Stimulated activated CD4-positive, alpha-beta T cell treated with anti-CD3 and anti-CD28 coated beads, TNF-alpha, amount 100 ng/mL, for 1 hour (primary cell): ENCODE measurements at places on chromosomes 1 and 21.

DNA sequence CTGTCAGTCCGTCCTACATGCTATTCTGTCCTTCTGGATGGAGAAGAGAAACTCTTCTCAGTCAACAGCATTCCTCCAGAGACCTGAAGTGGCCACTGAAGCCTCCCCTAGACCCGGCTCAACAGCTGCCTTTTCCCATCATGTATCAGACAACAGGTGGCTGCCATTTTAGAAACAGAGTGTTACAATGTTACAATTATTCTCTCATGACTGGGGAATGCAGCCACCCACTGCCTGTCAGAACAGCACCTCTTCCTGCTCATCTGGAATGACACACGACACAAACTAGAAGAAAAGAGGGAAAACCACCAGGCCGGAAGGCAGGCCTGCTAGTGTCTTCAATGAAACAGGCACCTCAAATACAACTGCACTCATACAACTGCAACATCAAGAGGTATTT, 105.3 kb downstream of the PGBD5 start:
- no peak for DNase-seq

- DNase-seq: no peak
Measured at GRCh38 chr1:113185463-113186104, 112.6 kb downstream of the LRIG2 start.

- DNase-seq: no peak
Measured at GRCh38 chr1:86224651-86225310, 68.2 kb upstream of the COL24A1 start.

- DNase-seq: no peak
Measured at GRCh38 chr1:3393024-3393986, 61.2 kb upstream of the ARHGEF16 start.

DNA sequence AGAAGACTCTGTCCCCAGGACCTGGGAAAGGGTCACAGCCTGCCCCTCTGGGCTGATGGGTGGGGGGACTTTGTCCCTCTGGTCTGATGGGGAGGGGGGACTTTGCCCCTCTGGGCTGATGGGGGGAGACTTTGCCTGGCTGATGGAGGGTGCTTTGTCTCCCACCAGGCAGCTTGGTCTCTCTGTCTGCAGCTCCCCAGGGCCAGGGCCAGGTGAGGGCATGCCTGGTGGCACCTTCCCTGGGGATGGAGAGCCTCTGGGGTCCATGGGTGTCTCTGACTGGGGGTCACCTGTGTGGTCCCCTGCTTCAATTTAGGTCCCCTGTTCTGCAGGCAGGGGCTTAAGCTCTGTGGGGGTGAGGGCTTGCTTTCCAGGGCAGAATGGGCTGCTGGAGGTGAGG, 23.5 kb upstream of the TTC34 start:
- DNase-seq: no peak

DNA sequence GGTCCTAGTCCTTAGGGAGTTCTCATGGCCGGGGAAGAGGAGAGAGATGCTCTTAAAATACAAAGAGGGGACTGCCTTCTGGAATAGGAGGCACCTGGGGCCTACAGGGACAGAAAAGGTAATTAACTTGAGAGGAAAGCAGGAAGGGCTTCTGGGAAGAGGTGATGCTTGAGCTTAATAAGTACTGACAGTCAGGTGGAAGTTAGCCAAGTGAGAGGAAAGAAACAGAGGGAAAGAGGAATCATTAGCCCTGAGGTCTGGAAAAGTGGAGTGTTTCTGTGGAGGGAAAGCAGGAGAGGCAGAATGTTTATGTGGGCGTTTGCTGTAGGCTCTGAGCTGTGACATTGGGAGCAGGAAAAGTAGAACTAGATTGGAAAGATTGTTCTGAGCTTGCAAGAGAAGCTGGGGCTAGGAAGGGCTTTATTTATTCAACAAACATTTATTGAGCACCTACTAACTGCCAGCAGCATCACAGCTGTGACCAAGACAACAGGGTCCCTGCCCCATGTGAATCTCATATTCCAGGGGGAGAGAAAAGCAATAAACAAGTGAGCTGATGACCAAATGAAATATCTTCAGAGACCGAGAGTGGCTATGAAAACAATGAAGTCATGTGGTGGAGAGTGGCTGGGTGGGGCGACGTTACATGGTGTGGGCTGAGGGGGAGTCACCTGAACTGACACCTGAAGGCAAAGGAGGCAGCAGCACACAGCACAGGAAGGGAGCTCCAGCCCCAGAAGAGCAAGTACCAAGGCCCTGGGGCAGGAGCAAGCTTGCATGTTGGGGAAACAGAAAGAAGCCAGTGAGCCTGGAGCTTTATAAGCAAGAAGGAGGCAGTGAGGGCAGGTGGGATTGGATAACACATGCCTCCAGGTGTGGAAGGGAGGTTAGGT, 4.4 kb upstream of the FNDC5 start:
- DNase-seq: no peak

DNA sequence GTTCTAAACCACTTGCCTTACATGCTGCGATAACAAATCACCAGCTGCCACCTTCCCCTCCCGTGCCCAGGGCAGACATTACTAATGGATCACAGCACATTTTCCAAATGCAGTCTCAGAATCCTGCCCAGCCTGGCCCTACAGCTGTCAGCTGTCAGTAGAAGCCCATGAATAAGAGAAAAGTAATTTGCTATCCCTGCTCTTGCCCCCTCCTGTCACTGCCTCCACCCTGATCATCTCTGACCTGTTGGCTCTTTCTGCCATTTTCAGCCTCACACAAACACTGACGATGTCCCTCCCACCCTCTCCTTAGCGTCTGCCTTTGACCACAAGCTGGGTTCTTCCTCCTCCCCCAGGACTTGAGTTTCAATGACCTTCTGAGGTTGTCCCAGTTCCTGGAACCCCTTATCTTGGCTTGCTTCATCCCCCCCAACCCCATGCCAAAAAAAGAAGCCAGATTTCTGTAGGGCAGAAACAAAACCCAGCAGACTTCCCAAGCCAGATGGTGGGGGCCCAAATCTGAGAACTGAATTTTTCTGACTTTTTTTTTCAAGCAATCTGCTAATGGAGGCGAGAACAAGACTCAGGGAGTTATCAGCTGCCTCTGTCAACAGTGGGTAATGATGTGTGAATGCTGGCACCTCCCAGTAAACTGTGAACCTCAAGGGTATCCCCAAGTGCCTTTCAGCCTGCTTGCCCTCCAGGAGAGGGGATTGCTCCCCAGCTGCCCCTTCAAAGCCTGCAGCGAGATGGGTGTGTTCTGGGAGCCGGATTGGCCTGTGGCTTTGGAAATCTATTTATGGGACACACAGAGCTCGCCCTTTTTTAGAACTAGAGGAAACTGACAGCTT, 216.5 kb upstream of the VAMP3 start:
- no peak for DNase-seq

GRCh38 chr21:16532840-16533239, 803.1 kb downstream of the USP25 start:
- DNase-seq: no peak

DNA sequence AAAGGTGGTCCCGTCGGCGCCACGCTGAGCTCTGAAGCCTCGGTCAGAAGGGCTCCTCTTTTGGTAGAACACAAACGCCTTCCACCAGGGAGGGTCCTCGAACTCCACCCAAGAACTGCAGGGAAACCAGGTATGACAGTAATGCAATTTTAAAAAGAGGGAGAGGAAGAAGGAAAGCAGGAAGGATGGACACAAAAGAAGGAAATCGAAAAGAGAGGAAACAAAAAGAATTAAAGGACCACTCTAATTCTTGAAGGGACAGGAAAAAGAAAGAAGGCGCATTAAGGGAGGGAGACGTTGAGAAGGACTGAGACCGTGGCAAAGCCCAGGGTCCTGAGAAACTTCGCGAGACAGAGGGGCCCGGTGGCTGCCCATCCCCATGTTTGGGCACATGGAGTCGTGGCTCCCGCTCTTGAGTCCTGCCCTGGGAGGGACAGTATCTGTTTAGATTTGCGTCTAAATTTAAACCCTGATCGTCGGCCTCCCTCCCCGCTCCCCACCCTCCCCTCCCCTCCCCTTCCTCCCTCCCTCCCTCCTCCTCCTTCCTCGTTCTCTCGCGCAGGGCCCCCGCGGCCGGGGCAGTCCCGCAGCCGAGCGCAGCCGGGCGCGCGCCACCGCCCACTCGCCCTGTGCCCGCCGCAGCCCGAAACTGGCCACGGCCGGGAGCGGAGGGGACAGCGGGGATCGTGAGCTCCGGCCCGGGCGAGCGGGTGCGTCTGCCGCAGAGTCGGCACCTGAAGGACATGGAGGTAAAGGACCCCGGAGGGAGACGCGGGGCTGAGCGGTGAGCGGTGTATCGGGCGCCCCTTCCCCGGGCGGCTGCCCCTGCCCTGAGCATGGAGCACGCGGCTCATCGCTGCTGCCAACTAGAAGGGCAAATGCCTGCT, at the start of gene RCSD1:
RCSD1 (plus strand) TSS at position 552 of the 887 bp plus-strand sequence; CDS start at position 744, 192 bp downstream.
- peak; percentile 59 for DNase-seq

DNA sequence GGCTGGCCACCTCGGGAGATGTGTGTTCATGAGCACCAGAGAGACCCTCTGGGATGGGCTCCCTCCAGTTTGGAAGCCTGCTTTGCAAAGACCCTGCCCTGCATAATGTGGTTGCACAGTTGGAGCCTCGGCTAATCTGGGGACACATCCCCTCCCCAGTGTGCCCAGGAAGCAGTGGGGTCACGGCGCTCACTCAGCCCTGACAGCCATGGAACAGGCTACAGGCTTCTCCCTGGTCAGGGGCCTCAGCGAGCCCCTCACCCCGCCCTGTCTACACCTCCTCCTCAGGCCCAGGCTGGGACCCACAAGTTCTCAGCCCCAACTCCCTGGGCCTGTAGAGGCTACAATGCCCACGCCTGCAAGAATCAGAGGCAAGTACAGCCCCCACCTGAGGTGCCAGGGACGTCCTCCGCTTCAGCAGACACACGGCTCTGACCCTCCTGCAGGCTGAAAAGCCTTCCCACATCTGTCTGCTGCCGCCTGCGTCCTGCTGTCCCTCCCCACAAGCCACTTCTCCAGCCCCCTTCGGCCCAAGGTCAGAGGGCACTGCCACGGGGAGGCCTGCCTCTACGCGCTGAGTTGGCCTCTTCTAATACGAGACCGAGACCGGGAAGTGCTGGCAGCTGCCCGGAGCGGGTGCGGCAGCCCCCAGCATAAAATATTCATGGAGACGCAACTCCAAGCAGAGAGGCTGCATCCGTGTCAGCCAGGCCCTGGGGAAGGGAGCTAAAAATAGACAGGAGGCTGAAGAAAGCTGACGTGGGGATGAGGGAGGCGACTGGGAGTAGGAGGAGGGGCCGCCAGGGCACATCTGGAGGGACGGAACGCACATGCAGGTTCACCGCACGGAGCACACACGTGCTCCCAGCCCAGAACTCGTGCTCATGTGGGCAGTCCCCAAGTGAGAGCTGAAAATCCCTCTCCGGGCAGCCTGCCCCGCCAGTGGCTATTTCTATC, 15.2 kb upstream of the GPR153 start:
- no peak for DNase-seq

DNA sequence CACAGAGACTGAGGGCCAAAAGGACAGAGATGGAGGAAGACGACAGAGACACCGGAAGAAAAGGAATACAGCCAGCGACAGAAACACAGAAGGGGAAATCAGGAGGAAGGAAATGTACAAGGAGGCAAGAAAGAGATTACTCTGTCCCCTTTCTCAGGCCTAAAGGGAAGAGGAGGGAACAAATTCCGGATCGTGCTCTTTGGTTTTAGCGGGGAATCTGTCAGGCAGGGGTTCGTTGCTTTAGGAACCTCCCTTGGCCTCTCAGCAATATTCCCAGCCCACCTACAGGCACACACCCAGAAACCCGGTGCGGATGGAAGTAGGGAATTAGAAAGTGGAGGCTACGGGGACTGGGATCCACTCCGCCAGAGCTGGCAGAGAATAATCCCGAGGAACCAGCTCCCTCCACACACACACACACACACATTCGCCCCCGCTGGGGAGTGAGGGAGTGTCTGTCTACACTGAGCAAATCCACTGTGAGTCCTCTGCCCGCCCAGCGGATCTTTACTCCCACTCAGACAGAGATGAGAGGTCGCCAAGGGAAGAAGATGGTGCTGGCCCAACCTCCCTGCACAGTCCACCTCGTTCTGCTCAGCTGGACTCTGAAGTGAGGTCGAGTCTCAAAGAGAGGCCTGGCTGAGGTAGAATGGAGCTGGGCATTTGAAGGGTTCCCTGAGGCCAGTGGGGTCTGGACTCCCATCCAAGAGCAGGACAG, 5.7 kb downstream of the TAL1 start:
- DNase-seq: no peak

DNA sequence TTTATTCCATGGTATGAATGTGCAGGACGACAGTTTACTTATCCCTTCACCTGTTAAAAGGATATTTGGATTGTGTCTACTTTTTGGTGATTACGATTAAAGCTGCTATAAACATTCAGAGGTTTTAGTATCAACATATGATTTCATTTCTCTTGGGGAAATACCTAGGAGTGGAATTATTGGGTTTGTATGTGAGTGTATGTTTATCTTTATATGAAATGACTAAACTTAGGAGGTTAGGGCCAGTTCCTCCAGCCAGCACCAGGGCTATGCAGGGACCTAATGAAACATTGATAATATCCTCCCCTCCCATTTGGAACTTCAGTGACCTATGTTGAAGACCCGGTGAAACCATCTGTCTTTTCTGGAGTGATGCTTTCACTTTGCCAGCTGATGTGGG, 13.8 kb downstream of the TMEM51 start:
- no peak for DNase-seq

DNA sequence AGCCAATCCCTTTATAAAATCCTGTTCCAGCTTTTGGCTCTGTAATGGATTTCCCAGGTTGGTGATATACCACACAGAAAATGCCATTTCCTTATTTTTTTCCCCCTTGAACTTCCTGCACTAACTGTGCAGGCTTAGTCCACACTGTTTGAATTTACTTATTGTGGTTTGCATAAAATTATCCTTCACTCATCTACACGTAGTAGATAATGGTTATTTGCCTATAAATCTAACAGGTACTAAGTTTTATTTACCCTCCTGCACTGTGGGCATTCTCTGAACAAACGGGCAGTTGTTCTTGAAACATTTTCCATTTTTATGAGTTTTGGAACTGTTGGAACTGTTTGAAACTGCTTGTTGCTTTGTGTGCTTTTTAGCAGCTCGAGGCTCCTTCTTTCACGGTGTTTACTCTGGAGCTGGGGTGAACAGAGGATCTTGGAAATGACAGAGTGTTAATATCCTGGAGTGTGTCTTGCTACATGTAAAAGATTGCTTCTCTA, 23.0 kb upstream of the KIFAP3 start:
- no peak for DNase-seq

DNA sequence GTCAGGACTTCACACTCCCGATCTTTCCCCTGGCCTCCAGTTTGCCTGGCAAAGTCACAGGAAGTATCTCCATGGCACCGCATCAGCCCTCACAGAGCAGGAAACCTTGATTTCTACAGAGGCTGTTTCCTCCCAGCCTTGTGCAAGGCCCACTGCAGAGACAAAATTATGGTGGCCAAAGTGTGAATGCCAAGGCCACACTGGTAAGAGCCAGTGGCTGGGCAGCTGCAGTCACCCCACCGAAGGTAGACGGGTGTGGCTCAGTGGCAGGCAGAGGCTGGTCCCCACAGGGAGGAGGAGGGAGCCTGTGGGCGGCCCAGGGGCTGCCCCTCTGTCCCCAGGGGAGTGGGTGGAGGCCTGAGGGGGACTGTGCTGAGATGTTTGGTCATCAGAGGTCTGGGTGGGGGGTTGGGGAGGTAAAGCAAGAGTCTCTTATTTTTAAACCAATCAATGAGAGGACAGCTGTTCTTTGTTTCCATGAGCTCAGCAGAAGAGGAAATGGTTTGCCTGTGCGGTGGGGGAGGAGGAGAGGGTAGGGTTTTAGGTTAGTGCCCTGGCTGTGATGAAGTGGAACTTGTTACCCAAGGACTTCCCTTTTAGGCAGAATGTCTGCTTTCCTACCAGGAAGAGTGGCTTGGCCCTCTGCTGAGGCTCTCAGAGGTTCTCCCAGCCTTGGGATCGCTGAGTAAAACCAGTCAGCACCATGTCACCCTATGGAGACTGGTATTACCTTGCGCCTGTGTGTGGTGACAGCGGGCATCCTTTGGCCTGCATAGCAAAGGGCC, 18.0 kb upstream of the BTG2 start:
- peak; percentile 61 for DNase-seq
